ENCODE measurements at places on chromosomes 3 and 15. TPM values are rescaled to one million over a fixed set of nuclear protein-coding genes. Genes with fewer than 3 reads are reported as not detected.

DNA sequence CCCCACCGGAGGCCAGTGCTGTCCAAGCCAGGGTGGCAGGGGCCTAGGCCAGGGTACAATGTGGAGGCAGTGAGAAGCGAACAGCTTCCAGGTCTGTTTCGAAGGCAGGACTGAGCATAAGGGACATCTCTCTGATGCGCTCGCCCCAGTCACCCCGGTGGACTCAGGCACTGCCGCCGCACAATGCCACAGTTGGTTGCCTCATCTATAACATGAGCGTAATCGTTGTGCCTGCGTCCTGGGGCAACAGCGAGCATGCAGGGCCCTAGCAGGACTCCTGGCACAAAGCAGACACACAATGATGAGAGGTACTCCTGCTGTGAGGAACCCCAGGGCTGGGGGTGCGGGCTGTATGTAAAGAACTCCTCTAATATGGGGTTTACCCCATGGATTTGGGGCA is 14.1 kb downstream of the HRH1 start:
- no peak for DNase-seq

- no peak for DNase-seq
Measured at GRCh38 chr3:13795816-13796215, 84.1 kb downstream of the WNT7A start.

DNA sequence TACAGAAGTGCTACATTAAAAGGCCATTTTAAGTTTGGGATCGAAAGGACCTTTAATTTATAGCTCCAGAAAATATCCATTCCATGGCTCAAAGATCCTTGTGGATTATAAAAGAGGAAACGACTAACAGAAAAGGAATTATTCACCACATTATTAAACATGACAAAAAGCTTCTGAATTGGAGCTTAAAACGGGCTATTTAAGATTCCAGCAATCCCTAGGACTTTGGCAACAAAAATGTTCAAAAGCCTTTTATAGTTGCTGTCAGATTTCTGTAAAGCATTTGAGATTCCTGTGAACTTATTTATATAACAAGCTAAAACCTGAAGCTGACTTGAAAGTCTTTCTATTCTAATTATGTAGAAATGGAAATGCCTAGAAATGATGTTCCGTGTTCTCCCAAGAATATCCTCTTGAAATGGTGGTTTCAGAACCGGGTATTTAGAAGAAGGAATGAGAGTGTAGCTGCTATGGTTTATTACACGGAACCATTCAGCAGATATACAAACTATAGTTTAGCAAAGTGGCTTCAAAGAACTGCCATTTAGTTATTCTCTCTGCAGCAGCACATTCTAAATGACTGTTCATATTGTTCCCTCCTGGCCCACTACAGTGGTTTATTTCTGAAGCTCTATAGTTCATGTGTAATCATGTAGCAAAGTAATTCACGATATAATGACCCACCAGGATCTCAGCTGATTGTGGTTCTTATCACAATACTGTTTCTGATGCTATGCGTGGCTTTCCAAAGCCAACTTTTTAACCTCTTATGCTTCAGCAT is 961.7 kb downstream of the FHIT start:
- DNase-seq: no peak

GRCh38 chr3:172101107-172101506 is 61.7 kb downstream of the FNDC3B start:
- no peak for DNase-seq

- DNase-seq: no peak
Measured at GRCh38 chr3:150922611-150923010, 17.4 kb upstream of the MINDY4B start.

DNA sequence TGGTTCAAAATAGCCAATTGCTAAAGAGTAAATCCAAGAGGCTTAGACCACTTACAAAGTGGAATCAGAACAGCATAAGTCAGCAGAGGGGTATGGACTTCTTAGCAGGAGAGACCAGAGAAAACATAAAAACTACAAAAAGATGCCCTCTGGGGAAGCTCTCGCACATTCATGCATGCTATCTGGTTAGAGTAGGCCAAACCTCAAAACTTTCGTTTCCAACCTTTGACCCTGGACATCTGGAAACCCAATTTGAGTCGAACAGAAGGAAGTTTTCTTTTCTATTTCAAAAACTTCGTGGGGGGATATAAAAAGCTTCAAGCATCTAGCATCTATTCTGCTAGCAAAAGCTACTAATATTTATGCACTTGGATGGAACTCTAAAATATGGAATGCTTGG is 523.9 kb upstream of the AGTR1 start:
- no peak for DNase-seq

DNA sequence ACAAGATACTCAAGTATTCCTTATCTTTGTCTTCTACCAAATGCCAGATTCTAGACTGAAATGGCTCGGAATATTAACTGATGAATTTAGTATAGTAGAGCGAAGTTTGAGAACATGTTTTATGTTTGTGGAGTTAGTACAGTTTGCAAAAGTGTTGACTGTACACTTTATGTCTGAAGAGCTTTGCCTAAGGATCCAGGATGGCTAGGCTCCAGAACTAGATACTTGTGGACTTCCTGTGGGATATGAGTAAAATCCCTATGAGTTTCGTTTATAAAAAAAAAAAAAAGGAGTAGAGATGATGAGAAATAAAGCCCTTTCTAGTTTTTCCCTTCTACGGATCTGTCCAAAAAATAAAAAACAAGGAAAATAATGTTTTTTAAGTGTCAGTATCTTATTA is 96.7 kb downstream of the TP63 start:
- no peak for DNase-seq

DNA sequence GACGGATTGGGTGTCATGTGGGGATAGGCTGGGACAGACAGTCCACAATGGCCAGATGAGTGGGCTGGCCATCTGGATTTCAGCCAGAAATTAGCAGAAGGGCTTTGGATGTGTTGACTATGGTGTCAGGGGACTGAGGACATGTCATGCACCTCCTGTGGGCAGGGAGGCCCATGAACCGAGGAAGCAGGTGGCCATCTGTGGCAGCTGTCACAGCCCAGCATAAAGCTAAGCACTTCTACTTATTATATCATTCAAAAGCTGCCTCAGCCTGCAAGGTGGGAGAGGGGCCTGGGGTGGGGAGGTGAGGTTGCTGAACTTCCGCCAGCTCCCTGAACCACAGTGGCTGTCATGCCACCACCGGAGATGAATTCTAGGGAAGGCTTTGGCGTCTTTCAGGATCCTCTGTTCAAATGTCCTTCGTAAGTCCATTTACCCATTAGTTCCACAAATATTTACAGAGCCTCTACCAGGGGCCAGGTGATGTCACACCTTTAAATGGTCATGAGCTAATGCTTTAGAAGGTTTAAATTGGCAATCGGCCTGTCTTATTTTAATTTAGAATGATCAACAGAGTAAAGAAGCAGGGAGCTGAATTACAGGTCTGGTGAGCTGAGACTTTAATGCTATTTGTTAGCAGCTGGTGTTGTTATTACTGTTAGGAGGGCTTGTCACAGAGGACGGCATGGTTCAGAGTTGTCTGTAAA is 23.6 kb upstream of the CAV3 start:
- no peak for DNase-seq

DNA sequence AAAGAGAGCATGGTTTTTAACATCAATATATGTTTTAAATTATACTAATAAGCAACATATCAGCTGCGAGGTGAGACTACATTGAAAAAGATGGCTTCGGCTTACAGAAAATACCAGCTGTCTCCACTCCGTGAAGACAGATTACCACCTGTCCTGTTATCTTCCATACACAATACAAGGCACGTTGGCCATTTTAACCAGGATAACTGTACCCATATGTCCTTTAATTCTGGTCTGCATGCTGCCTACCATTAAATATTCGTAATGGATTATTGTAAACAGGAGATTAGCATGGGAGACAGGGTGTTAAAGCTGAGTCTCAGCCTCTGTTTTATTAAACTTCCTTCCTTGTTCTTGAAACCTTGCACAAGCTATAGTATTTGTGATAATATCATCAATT is 855.5 kb downstream of the ROBO1 start:
- DNase-seq: no peak

GRCh38 chr15:29114221-29115092 is 155.2 kb downstream of the NSMCE3 start:
- DNase-seq: no peak

DNA sequence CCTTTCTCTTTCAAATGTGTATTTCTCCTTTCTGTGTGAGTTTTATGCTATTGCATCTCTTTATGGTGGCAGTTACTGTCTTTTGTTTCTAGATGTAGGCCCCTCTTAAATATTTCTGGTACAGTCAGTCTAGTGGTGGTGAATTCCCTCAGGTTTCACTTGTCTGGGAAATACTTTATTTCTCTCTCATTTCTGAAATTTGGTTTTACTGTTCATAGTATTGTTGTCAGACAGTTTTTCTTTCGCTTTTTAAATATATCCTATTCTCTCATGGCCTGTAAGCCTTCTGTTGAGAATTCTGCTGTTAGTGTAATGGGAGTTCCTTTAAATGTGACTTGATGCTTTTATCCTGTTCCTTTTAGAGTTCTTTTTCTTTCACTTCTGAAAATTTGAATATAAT is 874.0 kb downstream of the PLOD2 start:
- no peak for DNase-seq

GRCh38 chr15:66309828-66310227 is 16.5 kb downstream of the DIS3L start:
- DNase-seq: no peak

DNA sequence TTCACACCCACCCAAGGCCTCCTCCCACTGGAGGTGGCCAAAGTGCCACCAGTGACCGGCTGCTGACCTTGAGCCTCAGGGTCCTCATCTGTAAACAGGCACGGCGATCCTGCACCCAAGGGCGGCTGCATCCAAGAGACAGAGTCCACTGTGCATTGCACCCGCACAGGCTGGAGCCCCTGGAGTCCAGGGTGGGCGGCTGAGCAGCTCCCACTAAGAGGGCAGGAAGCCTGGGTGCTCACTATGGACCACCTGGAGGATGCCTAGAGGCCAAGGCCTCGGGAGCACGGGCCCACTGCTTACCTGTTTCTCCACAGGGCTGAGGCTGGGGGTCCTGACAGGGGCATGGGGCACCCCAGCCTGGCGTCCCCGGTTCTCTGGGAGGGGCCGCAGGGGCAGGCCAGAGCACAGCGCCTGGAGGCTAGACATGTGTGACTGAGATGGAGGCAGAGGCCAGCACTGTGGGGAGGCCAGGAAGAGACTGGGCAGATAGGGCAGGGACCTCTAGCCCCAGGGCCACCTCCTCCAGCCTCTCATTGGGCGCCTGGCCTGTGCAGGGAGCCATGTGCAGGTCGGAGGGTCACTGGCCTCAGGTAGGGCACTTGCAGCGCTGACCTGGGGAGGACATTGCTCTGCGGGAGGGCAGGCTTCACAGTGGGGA is at the start of gene UROC1:
Gene UROC1 (minus strand): TSS at position 483 of the 661 bp plus-strand sequence. CDS start 54 bp downstream, at position 429.
- peak; percentile 61 for DNase-seq

DNA sequence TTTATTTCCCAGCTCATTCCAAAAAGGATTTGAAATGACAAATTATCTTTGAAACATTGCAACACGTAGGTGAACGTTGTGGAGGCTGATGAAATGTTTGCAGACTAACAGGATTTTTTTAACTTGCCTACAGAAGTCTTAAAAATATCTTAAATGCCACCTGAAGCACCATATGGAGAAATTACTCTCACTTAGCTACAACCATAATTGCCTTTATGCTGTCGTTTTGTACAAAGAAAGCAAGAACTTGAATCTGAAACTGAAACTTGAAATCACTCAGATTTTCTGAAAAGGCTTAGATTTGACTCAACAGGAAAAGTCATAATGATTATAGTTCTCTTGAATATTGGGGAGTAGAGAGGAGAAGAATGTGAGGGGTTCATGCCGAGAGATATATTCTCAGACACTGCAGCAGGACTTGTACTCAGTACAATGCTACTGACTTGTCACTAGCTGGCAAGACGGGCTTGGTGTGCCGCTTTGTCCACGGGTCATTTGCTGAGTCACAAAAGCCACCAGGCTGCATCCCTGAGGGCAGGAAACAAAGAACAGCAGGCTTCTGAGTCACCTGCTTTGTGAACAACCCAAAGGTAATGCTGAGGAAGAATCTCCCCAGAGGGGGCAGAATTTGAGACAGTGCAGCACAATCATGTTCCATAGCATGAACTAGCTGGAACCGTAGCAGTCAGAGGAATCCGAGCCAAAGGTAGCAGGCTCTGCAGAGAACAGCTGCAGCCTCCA is 7.1 kb upstream of the FMN1 start:
- no peak for DNase-seq

DNA sequence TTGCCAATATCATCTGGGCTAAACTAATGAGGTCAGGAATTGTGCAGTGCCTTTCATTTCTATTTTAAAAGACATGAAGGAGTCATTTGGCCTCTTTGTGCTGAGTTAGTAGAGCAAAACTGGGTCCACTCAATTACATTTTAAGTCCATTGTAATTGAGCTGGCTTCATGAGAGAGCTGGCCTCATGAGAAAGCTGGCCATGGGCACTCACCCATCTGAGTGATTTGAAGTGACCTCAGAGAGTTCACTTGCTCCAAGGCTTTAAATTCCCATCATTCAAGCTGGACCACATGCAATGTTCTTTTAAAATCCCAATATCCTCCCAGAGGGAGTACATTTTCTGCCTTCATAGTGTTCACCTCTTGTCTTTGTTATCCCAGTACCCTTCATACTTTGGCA is 335.9 kb upstream of the WNT5A start:
- no peak for DNase-seq

DNA sequence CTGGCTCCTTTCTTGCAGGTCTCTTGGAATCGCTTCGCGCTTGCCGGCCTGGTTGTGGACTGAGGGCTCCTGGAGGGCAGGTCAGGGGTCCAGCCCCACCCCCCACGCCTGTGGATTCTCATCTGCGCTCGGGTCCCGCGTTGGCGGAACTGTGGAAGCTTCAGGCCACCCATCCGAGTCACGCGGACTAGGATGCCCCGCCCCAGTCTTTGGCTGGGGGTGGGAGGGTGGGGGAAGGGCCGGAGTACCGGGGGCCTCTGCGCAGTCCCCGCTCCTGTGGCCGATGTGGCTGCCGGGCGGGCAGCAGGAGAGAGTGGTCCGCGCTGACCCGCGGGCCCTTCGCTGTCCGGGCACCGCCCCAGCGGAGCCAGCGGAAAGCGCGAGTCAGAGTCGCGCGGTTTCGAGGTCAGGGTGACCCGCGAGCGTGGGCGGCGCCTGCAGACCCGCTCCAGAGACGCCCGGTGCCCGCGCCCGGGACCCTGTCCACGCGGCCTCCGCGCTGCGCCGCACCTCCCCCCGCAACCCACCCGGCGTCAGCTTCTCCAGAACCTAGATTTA is 114.2 kb downstream of the KLF13 start:
- DNase-seq: peak; percentile 83

GRCh38 chr3:54949491-54950044 is 21.7 kb upstream of the LRTM1 start:
- no peak for DNase-seq

DNA sequence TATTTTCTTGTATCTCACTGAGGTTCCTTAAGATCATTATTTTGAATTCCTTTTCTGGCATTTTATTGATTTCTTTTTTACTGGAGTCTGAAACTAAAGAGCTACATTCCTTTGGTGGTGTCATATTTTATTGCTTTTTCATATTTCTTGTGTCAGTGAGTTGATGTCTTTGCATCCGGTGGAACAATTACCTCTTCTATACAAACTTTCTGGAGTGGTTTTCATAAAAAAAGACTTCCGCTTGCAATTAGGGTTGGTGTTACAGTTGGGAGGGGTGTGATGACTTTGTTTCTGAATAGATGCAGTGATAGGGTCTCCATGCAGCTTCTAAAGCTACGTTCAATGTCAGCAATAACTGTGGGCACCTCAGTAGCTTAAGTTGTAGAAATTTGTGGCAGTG is 181.7 kb downstream of the LPP start:
- DNase-seq: no peak

RTP4 gene
- total RNA-seq: 1.2 TPM

PLSCR5 gene
- total RNA-seq: not detected

LTF gene
- total RNA-seq: 4.8 TPM

CEMIP gene
- 0.14 TPM for total RNA-seq

SPATA12 gene
- total RNA-seq: not detected

ZNF385D gene
- 2.6 TPM for total RNA-seq

INKA1 gene
- total RNA-seq: 3.1 TPM

FGF7 gene
- 44.6 TPM for total RNA-seq

ISLR gene
- 13.8 TPM for total RNA-seq

CISH gene
- 13.2 TPM for total RNA-seq

Data from Right ventricle myocardium inferior (tissue), 1 donor.